ENCODE measurements at places on chromosomes 4 and X. TPM values are rescaled to one million over a fixed set of nuclear protein-coding genes. Genes with fewer than 3 reads are reported as not detected.

DNA sequence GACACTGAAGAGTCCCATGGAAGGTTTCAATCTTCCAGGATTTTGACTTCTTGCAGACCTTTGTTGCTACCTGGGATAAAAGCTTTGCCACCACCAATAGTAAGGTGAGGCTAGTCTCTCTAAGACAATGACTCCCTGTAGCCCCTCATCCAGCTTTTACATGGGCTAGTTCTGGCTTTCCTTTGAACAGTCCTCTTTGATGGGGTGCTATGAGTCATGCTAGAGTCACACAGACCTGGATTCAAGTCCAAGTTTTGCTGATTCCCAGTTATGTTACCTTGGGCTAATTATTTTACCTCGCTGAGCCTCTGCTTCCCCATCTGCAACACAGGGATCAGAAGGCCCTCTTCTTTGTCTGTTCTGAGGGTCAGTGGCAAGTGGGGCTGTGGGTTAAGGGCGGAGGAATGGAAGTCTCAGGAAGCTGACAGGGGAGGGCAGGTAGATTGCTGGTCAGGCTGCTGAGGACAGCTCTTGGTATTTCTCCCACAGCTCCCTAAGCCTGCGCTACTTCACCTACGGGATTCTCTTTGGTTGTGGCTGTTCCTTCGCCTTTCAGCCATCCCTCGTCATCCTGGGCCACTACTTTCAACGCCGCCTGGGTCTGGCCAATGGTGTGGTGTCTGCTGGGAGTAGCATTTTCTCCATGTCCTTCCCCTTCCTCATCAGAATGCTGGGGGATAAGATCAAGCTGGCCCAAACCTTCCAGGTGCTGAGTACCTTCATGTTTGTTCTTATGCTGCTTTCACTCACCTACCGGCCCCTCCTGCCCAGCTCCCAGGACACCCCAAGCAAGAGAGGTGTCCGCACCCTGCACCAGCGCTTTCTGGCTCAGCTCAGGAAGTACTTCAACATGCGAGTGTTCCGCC lies 90.3 kb downstream of the RLIM start:
- DNase-seq = peak; percentile 13

The PAGE2B gene
- not detected for total RNA-seq

DNA sequence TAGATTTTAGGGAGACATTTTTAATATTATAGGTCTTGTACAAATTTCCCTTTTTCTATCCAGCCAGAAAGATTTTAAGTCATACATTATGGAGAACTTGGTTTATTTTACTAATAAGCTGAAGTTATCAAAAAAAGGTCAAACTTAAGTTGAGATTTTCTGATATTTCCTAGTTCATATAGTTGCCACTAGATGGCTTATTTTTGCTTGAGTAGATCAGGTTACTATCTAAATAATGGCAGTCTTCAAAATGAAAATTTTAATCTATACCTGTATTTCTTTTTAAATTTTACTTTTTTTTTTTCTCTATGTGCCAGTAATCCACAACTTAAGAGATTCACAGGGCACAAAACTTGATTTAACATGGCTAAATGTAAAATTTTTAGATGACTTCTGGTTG lies 52.3 kb downstream of the USP9X start:
- no peak for DNase-seq

The SOWAHB gene
- 3.0 TPM for total RNA-seq

DNA sequence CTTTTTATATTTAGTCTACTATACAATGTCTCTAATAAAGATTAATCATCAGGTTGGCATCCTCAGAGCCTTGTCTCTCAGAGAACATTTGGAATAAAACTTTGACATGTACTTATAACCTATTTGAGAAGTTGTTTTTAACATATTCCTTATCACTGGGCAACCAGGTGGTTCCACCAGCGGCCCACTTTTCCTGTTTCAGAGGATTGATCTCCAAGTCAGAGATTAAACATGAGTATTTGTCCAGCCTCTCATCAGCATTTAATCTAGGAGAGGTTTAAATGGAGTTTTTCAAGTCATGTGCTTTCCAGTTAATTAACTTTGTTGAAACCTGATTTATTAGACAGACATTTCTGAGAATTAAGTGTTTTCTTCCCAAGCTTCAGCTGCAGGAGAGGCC lies 345.5 kb downstream of the GRXCR1 start:
- DNase-seq = no peak

The ARHGAP6 gene
- 0.10 TPM for total RNA-seq

- DNase-seq = peak; percentile 33
These were observed 171.4 kb downstream of the AASDH start for GRCh38 chr4:56215901-56216300.

DNA sequence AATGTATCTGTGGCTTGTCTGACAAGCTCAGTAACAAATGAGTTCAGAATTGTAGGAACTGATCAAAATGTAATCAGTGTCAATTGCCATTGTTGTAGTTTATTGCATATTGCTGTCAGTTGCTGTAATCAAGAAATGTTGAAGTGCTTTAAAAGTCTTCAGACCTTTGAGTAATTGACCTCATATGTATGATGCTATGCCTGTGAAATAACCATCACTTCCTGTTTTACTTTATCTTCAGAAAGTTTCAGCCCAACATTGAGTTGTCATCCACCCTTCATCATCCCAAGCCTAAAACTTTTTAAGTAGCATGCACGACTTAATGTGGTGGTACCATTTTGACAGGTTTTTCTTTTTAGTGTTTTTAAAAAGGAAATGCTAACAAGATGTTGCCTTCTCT lies 212.4 kb downstream of the ARHGAP10 start:
- DNase-seq = no peak
